Fibroblast of skin of left quadriceps (primary cell): ENCODE measurements at places on chromosomes 3 and 15.
A peak's percentile ranks its signal among the peaks of the same experiment; 100 is the strongest.

DNA sequence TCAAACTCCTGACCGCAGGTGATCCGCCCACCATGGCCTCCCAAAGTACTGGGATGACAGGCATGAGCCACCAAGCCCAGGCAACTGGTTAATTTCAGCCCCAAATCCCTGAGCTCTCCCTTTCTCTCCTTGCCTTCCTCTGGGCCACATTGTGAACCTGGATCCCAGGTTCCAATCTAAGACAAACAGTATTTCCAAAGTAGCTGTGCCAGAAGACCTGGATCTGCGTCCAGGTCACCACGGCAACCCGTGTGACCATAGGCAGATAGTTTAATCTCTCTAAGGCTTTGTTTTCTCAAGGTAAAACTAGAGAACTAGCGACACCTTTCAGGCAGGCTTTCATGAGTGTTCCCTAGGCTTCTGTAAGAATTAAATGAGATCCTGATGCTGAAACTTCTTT is 5.9 kb upstream of the RBPMS2 start:
- no peak for DNase-seq

GRCh38 chr3:50339485-50340146 is 1.0 kb downstream of the RASSF1 start:
- DNase-seq, result no peak

DNA sequence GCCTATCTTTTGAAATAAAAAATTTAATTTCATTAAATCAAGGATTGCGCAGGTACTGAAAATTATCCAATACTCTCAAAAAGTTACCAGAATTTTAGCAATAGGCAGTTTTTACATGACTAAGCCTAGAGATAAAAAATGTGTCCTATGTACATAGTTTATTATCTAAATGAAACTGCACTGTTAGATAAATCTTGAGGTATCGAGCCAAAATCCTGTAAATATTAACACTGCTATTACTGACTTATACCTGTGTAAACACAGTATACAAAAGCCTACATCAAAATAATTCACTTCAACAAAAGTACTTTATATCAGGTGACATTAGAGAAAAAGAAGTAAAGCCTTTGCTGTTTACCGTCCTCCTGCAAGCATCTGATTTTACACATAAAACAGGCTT is 60.7 kb downstream of the TASOR start:
- DNase-seq, result no peak

GRCh38 chr3:23807424-23808015 is 1.8 kb downstream of the UBE2E1 start:
- DNase-seq, result peak; percentile 14

DNA sequence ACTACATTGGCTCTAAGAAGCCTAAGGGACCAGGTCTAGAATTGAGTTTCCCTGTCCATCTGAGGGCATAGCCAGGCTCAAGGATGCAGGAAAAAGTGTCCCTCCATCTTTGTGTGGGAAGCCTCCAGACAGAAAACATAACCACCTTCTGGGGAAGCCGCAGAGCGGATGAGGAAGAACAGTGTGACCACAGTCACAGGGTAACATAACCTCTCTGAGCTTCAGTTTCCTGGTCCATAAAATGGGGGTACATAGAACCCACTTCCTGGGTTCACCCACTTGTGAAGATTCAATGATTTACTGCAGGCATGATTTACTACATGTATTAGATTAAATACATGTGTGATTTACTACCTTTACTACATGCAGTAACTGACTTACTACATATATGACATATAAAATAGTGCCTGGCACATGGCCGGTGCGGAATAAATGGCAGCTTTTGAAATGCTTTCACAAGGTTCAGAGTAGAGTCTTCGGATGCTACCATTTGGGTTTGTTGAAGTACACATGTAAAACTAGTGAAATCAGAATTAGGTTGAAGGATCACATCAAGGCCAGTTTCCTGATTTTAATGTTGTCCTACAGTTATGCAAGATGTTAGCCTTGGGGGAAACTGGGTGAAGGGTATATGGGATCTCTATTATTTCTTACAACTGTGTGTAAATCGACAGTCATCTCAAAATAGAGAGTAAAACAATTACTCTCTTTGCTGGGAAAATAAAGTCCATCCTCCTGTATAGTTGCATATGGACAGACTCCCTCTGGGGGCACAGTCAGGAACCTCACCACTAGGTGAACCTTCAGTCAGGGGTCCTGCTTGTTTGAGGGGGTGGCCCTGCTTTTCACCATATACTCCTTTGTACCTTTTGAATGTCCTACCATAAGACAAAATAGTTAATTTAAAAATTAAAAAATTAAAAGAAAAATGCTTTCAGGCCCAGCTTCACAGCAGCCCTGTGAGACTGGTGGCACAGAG is 86.0 kb downstream of the SEMA5B start:
- DNase-seq, result no peak

GRCh38 chr15:40763801-40764628 is at the start of gene GCHFR:
GCHFR (plus strand) TSS chr15:40764068; CDS start chr15:40764181, 113 bp downstream.
- no peak for DNase-seq

GRCh38 chr3:130354430-130354829 is 9.0 kb downstream of the COL6A5 start:
- peak; percentile 20 for DNase-seq

- no peak for DNase-seq
Observed at GRCh38 chr3:129616291-129616690, 9.8 kb upstream of the PLXND1 start.

GRCh38 chr3:105473521-105474223 is 107.0 kb downstream of the ALCAM start:
- DNase-seq, result peak; percentile 75

DNA sequence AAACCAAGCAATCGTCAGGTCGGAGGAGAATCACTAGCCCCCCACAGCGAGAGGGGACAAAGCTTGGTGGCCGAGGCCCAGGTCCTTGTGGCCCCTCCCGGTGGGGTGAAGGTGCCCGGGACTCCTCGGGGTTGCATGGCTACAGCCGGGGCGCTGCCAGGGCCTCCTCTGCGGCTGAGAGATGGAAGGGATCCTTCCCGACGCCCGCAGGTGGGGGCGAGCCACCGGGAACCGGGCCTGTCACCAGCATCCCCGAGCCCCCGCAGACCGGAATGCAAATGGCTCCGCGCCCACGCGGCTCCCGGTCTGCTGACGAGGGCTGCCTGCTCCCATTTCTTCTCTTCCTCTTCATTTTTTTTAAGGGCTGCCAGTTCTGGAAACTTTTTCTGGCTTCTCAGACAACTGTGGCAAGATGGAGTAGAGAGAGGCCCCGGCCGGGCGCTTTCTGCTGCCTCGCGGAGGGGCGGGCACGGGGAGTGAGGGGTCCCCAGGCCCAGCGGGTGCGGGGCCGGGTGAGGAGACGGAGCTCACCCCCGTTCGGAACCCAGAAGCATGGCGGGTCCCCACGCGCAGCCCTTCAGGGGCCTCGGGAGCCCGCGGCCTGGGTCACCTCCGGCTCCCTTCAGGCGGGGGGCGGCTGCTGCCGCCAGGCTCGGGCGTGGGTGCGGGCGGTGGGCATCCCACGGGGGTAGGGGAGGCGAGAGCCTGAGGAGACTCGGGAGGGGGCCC is 27.5 kb downstream of the MELTF start:
- no peak for DNase-seq

- DNase-seq, result peak; percentile 64
Observed at GRCh38 chr3:12489832-12490231, 5.6 kb downstream of the TSEN2 start.

DNA sequence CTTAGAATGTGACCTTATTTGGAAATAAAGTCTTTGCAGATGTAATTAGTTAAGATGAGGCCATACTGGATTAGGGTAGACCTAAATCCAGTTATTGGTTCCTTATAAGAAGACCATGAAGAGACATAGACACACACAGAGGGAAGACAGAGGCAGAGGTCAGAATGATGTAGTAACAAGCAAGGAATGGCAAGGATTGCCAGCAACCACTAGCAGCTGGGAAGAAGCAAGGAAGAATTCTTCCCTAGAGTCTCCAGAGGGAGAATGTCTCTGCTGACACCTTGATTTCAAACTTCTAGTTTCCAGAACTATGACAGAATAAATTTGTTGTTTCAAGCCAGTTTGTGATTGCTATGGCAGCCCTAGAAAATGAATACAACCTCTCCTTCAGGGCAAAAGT is 116.7 kb downstream of the WDR76 start:
- DNase-seq, result no peak

DNA sequence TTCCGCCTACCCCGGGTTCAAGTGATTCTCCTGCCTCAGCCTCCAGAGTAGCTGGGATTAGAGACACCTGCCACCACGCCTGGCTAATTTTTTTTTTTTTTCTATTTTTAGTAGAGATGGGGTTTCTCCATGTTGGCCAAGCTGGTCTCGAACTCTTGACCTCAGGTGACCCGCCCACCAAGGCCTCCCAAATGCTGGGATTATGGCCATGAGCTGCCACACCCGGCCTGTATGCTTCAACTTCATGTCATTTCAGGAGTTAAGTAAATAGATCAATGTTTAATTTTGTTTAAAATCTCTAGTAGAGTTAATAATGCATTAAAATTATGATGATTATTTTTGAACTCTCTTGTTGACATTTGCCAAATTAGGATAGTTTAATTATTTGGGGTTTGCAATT is 121.1 kb upstream of the ALDH1A3 start:
- no peak for DNase-seq

DNA sequence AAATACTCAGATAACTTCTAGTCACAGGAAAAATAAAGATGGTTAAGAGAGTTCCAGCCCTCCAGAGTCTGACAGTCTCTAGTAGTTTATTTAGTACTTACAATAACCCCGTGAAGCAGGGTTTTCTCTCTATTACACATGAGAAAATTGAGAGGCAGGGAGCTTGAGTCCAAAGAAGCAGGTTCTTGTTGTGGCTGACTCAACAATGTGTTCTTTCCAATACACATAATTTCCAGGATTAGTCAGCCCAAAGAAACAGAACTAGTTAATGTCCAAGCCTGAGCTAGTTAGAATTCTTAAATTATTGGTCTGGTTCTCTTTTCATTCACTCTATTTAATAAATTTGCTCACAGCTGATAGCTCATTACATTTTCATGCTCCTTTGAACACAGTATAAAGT is 49.9 kb downstream of the ALDH1A2 start:
- DNase-seq, result no peak

DNA sequence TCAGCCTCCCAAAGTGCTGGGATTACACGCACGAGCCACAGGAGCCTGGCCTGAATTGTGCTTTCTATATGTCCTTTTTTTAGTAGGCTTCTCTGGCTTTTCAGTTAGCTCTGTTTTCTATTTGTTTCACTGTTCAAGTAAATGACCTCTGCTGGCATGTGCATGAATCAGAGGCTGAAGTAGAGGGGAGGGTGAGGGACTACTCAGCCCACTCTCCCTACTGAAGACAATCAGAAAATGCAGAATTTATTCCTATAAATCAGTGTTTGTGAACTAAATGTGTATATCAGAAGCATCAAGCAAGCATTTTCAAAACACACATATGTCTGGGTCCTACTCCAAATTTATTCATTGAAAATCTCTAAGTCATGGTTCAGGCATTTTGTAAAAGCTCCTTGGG is 45.0 kb downstream of the ZMAT3 start:
- no peak for DNase-seq

- DNase-seq, result no peak
Observed at GRCh38 chr3:183824761-183825455, 469 bp downstream of the MAP6D1 start.

DNA sequence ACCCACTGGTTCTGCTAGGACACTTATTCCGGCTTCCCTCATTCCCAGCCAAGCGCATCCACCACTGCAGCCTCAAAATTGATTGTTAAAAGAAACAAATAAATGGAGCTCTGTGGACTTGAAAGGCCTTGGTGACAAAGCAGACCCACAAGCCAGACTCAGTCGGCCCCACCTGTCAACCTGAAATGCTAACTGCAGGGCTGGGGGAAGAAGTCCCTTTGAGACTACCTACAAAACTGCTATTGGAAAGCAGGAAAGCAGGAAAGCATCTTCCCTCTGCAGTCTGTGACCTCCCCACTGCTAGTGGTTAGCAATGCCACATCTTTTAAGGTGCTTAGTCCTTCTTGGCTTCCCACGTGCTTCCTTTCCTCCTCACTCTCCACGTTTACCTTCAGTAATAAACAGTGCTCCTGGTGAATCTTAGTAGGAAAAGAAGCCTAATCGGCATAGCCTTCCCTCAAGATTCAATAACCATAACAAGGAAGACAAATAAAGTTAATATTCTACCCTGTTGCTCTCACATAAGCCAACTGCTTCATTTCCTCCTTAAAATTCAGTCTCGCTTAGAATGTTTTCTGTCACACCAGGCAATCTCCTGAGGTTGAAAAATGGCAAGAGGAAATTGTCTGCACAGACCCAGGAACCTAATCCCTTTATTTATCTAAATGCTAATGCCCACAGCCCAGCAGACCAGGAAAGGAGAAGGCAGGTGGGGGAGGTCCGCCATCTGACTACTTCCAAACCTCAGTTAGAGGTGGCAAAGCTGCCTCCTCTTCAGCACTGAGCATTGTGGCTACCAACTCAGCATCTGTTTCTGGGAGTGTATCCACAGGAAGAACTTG is 296.2 kb downstream of the NEK10 start:
- no peak for DNase-seq

- DNase-seq, result no peak
Observed at GRCh38 chr3:189812806-189813465, 181.7 kb downstream of the TP63 start.

DNA sequence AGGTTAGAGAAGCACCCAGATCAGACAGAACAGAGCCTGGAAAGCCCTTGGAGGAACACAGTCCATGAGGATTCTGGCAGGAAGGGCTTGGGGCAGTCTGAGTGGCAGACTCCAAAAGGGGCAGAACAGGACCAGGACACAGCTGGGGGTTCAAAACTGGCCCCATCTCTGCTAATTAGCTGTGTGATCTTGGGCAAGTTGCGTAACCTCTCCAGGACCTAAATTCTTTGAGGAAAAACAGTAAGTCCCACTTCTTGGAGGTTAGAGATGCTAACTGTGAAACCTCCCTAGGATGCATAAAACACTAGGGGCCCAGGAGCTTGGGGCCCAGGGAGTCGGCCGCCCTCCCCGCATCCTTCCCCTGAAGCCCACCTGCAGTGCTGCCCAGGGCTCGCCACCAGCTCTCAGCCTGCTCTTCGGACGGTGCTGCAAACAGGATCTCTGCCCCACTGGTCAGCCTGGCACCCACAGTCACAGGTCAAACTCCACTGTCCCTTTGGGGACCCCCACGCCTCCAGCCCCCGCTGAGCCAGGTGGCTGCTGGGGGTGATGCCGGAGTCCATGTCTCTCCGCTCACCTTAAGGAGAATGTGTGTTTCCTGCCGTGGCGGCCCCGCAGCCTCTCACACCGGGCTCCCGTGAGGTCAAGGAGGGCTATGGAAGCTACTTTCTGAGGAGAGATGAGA is 12.0 kb downstream of the PLA2G4B start:
- no peak for DNase-seq

DNA sequence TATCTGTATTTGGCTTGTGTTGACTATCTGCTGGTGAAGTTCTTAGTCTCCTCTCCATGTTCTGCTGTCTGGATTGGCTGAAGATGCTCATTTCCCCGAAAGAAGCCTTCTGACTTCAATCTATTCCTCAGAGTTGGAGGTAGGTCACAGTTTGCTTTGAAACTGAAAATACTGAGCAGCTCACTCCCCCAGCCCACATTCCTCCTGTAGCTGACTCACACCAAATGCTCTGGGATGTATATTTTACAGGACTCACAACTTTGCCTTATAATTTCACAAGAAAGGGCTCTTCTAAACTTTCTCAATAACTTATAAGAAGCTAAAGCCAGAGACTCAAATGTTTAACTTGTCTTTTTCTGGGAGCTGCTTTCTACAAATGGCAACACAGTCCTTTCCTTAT is 36.3 kb upstream of the SNX4 start:
- peak; percentile 24 for DNase-seq

- DNase-seq, result no peak
Observed at GRCh38 chr3:156975721-156976120, 149.6 kb downstream of the LEKR1 start.

GRCh38 chr3:52237006-52237656 is 1.8 kb downstream of the TWF2 start:
- no peak for DNase-seq
